Ecto neural progenitor cell (in vitro differentiated cells): ENCODE measurements at places on chromosomes 13 and 19.
A peak's percentile ranks its signal among the peaks of the same experiment; 100 is the strongest.

GRCh38 chr19:41226053-41226873 is 7.2 kb downstream of the AXL start:
- DNase-seq, result peak; percentile 78

DNA sequence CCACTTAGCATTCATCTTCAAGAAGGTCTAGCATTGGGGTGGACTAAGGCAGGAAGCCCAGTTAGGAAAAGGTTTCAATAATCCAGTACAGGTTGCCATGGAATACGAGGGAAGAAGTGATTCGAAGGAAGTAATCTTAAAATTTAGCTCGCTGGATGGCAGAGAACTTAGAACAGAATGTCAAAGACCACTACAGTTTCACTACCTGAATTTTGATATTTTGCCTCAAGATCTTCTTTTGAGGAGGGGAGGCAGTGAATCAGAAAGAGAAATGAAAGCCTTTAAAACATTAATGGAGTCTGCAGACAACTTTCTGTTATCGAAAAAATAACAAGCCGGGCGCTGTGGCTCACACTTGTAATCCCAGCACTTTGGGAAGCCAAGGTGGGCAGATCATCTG is 7.0 kb upstream of the RAB8A start:
- no peak for DNase-seq

GRCh38 chr19:6470173-6470572 is 6.1 kb downstream of the CRB3 start:
- no peak for DNase-seq

GRCh38 chr13:111469916-111470506 is 149.6 kb downstream of the TEX29 start:
- DNase-seq, result no peak

GRCh38 chr13:109684824-109685202 is 101.6 kb downstream of the IRS2 start:
- no peak for DNase-seq

- peak; percentile 68 for DNase-seq
Measured at GRCh38 chr19:15180451-15181390, 20.1 kb downstream of the NOTCH3 start.

DNA sequence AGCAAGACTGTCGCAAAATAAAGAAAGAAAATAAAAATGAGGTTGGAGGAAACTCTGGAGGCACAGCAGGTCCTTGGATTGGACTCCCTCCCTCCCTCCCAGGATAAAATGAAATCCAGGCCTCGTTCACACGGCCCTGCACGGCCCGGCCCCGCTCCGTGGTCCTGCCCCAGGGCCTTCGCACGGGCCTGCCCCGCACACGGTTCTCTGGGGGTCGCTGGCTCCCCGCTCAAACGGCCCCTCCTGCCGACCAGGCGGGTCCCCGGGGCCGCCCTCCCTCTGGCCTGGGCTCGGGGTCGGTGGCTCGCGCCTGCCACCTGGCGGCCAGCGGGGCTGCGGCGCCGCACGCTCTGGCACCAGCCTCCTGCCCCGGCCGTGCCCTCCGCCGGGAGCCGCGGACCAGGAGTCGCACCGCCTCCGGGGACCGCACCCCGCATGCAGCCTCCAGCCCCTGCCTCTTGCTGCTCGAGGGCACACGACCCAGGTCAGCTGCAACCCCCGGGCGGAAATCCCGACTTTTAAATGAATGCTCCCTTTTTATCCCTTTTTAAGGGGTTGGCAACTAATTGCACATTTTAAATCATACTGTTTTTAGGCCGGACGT is 1.5 kb upstream of the WDR18 start:
- peak; percentile 90 for DNase-seq

DNA sequence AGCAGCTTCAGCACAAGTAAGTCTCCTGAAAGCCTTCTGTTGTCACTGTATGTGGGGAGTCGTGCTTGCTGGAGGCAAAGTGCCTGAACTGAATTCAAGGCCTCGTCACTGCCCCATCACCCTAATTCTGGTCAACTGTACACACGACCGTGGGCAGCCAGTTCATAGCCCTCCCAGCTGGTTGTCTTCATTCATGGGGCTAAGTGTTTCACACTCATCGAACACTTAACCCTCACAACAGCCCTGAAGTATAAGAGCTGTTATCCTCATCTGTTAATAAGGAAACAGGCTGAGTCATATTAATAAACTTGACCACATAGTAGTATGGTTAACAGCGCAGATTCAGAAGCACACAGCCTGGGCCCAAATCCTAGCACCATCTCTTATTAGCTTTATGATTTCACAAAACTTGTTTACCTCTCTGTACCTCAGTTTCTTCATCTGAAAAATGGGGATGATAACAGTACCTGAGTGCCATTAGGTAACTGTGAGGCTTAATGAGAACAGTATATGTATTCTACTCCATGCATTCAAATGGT is 66.7 kb downstream of the CDADC1 start:
- DNase-seq, result no peak

DNA sequence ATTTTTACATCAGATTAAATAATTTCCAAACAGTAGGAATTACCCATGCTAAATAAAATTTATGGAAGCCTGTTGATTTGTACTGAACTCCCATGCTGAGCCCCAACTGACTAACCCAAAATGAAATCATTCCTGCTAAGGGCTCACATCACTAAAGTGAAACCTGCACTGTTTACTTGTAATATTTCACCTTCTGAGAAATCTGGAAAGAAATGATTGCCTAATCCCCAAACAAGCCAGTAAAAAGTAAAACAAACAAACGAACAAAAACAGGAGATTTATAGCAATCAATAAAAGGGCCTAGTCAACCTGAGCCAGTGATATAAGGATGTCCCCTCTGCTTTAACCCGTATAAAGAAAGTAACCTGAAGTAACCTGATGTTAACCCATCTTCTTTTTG is 1599.8 kb downstream of the OLFM4 start:
- no peak for DNase-seq

GRCh38 chr19:46014941-46015686 is 7.7 kb downstream of the PGLYRP1 start:
- peak; percentile 90 for DNase-seq

DNA sequence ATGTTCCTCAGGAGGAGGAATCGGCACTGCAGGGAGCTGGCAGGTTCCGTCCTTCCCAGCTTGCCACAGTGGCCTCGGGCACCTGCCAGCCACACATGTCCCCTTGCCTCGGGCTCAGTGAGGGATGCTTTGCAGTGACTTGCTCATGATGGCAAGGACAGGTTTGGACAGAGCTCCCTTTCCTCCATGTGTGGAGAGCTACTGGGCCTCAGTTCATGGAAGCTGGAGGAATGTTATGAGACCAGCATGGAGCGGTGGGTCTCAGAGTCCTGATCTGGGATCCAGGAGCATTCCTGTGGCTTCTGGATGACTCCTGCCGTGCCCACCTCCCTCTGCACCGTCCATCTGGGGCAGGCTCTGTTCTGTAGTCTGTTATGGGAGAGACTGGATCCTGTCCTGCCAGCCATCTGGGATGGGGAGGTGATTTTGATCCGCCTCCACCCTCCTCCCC is 59.2 kb downstream of the SIPA1L3 start:
- no peak for DNase-seq

DNA sequence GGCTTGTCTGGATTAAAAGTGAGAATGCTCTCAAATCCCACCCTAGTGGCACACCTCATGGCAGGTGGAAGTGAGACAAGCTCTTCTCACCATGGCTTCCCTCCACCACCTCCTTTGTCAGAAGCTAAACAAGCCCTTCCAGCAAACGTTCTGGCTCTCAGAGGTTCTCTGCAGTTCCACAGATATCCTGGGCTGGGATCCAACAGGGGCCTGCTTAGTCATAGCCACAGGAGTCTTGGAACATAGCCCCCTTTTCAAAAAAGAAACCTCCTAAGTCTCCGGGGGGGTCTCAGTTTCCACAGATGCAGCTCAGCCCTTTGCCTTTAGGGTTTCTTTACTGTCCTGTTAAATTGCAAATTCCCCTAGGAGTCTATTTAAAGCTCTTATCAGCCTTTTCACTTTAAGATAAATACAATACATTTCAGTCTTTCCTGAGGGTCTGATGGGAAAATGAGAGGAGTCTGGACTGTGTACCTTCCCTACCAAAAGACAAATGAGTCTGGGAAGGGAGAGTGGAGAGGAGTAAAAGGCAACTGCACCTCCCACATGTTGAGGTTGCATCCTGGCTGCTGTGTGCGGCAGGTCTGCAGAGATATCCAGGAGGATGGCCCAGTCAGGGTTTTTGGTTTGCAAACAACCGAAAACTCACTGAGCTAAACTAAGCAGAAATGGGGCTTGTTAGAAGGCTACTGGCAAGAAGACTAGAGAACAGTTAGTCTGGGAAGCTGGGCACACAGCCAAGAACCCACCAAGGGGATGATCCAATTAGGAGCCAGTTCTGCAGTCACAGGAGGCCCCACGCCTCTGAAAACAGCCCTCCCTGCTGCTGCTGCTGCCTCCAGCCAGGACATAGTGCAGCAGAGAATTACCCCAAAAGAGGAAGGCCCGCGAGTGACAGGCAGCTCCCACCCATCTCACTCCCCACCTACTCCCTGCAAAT is 41.4 kb upstream of the SERP2 start:
- DNase-seq, result no peak

GRCh38 chr19:35074426-35075201 is 33.1 kb downstream of the HPN start:
- DNase-seq, result no peak

DNA sequence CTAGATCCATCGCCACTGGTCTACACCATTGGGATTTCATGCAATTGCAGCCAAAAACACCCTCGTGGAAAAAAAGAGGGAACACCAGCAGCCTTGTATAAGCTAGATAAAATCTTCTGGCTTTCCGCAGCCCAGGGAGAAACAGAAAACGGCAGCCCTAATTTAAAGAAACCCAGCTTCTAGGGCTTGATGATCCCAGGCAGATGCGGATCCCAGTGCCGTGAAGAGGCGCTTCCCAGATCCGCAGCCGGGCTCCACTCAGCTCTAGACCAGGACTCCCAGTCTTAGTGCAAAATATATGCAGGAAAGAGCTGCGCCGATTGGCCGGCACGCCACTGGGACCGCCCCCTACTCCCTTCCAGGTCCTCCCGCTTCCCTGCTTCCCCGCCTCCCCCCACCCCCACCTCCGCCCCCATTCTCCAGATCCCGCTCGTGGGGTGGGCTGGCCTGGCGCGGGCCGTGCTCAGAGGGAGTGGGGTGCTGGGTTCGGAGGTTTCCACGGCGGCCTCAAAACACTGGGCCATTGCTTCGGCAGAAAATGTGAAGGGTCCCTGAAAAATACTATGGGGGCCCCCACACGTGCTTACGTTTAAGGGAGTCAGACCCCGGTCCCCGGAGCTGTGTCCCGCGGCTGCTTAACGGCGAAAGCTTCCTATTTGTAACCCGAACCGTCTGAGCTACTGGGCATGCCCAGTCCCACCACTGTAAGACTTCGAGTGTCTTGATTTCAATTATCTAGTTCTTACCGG is 63.1 kb downstream of the SERP2 start:
- peak; percentile 96 for DNase-seq

DNA sequence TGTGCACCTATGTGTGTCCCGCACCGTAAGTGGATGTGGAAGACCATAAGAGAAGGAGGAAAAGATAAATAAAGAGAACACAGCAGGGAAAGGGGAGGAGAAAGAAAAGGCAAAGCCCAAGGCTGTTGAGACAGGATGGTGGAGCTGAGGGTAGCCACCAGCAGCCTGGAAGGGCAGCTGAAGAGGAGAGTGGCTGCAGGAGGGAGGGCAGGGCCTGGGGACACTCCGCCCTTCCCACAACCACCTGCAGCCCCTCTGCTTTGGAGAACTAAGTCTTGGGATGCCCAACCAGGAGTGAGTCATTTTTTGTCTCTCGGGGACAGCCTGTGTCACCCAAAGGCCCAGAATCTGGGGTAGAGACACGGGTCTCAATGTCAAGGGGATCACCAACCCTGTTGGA is 26.4 kb upstream of the CCNE1 start:
- DNase-seq, result no peak

- DNase-seq, result no peak
Measured at GRCh38 chr19:18119013-18119716, 21.6 kb downstream of the MAST3 start.

DNA sequence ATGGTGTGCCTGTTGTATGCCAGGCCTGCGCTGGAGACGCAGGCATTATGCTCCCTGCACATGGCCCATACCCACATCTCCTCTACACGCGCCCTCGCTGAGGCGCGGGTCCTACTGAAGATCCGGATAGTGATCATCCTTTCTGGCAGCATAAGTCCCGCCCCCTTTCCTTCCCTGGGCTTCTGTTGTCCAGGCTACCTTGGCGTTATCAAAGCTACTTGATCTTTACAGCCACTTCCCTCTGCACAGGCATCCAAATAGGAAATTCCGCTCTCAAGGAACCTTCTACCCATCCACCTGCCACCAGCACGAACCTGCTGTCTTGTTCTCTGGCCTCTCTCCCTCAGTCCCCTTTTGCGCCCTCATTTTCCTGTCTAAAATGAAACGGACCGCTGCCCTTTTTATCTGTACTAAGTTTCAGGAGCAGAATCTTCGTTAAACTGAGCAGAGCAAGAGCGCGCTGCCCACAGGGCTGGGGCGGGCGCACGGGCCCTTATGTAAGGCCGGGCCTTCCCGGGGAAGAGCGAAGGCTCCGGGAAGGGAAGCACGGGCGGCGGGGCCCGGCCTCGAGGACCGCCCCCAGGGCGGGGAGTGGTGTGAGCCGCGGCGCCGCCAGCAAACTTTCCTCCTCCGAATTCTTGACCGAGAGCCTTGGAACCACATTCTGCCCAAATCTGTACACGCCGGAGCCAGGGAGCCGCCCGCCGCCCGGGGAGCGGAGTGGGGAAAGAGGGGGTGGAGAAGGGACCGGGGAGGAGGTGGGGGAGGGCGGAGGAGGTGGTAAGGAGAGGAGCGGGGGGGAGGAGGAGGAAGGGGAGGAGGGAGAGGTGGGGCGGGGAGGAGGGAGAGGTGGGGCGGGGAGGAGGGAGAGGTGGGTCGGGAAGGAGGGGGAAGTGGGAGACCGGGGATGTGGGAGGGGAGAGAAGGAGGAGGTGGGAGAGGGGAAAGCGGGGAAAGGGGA is 920 bp upstream of the UBE2L5 start:
- DNase-seq, result peak; percentile 85

DNA sequence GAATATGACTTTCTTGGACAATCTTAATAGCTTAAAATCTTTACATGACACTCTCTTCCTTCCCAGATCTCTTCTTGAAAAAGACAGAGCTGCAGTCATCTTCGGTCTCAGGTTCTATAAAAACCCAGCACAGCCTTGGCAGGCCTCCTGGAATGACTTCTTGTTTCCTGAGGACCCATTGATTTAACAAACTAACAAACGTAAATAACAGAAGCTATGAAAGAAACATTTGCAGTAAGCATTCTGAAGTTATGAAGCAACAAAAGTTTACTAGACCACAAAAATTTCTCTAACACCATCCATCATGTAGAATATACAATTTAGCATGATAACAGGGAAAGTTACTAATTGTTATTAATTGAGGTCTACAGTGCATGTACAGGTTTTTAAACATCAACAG is 62.8 kb upstream of the STARD13 start:
- no peak for DNase-seq

GRCh38 chr19:49210901-49211451 is 53.4 kb downstream of the TRPM4 start:
- no peak for DNase-seq
